Cardiac septum (tissue), 1 donor: ENCODE measurements at places on chromosomes 12 and 14. TPM values are rescaled to one million over a fixed set of nuclear protein-coding genes. Genes with fewer than 3 reads are reported as not detected.

Gene CIROP
- not detected for total RNA-seq

Gene TAS2R9
- not detected for total RNA-seq

GRCh38 chr12:68334132-68334531 is 2.0 kb upstream of the MDM1 start:
- no peak for DNase-seq

DNA sequence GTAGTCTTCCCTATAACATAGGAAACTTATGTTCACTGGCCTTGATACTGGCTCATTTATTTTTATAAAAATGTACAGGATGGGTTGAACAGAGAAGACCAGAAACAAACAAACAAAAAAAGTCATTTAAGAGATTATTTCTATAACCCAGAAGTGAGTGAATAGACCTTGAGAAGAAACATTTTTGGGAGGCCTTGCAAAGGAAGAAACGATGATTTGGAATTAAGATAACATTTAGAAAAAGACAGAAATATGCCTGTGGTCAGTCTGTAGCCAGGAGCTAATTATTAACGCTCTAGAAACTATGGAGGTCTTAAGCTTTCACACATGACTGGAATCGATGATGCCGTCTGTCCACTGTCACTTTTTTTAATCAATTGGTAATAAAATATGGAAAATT is 264.0 kb downstream of the EGLN3 start:
- DNase-seq, result no peak

DNA sequence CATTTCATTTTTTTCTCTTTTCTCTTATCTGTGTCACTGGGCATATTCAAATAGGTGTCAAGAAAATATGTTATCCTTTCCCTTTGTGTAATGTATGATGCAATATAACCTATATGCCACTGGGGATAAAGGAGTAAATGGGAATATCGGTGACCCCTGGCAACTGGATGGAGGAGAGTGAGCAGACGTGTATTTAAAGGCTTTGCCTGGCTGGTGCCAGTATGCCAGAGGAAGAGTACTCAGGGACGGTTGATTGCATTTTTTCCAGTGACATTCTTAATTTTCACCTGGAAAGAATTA is 12.0 kb upstream of the STXBP6 start:
- DNase-seq, result no peak
